Osteoblast (primary cell): ENCODE measurements at places on chromosomes 11 and 22.

GRCh38 chr11:75611823-75612222 lies 49.8 kb downstream of the SERPINH1 start:
- DNase-seq, result no peak

DNA sequence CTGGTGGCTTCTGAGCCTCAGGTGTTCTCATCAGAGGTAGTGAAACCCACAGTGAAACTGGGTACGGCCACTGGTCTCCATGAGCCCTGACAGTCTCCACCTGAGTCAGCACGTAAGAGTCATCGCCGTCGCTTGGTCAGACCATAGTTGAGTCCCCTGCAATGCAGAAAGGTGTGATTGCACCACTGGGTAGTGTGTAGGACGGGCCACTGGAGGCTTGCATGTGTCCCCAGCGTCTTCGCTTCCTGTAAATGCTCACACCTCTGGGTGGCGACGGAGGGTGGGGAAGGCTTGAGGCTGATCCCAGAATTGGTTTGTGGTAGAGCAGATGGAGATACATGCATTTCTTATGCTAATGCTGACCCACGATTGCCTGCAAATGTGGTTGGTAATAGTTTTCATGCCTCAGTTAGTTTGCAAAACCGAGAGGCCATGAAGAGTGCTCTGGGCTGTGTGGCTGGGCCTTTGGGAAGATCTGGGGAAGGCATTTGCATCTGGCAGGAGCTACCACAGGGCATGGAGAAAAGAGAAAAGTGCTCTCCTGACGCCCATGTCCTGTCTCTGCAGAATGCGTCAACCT lies 26.5 kb downstream of the CTTN start:
- DNase-seq, result peak; percentile 56

DNA sequence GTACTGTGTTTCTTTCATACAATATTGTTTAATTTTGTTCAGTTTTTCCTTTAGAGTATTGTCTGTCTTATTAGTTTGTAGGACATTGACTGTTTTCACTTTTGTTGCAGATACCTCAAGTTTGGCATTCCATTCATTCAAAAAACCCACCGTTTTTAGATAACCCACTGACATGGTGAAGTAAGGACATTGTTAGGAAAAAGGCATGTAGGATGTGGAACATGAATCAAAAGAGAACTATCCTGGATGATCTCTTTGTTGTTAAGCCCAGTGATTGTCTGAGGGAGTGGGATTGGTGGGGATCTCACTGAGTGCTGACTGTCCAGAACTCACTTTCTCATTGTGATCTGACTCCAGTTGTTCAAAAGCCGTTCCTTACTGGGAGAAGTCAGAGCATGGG lies 119.3 kb downstream of the TEAD1 start:
- no peak for DNase-seq

DNA sequence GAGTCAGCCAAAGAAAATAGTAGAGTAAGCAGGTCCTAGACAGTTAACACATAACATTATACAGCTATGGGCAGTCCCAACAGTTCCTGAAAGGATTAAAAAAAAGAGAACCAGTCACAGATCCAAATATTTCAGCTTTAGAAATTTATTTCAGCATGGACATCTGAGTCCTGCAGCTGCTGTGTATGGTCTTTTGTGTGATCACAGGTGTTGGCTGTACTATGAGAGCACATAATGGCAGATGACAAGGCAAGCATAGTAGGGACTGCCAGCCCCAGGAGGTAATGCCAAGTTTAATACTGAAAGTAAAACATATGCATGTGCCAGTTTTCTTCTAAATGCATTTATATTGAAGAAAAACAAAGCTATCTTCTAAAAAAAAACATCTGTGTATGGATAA lies 158.1 kb downstream of the GRIA4 start:
- DNase-seq, result no peak

- no peak for DNase-seq
These were observed 3.9 kb upstream of the NUP50 start for GRCh38 chr22:45159652-45160462.

DNA sequence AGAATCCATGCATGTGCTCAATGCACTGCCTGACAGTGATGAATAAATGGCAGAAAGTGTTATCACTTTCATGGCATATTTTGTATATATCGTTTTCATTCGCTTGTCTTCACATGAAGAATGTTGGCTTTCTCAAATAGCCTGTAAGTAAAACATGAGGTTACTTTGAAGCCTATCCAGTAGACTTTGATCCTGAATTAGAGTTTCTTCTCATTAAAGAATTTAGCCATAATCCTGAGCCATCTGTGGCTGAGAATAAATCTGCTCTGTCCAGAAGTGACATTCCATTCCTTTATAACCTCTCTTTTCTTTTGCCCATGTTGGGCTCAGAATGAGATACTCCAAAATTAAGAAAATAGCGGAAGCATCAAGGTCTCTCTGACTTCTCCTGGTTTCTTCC lies 1071.7 kb upstream of the TENM4 start:
- DNase-seq, result no peak

DNA sequence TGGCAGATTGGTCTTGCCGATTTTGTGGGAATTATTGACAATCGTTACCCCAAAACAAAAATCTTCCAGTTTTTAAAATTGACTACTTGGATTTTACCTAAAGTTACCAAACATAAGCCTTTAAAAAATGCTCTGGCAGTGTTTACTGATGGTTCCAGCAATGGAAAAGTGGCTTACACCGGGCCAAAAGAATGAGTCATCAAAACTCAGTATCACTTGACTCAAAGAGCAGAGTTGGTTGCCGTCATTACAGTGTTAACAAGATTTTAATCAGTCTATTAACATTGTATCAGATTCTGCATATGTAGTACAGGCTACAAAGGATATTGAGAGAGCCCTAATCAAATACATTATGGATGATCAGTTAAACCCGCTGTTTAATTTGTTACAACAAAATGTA lies 37.2 kb downstream of the IGLL1 start:
- DNase-seq, result peak; percentile 69

- DNase-seq, result no peak
These were observed 22.2 kb downstream of the TSPAN4 start for GRCh38 chr11:864898-865297.

GRCh38 chr11:12235947-12236743 lies 125.8 kb downstream of the MICAL2 start:
- no peak for DNase-seq

DNA sequence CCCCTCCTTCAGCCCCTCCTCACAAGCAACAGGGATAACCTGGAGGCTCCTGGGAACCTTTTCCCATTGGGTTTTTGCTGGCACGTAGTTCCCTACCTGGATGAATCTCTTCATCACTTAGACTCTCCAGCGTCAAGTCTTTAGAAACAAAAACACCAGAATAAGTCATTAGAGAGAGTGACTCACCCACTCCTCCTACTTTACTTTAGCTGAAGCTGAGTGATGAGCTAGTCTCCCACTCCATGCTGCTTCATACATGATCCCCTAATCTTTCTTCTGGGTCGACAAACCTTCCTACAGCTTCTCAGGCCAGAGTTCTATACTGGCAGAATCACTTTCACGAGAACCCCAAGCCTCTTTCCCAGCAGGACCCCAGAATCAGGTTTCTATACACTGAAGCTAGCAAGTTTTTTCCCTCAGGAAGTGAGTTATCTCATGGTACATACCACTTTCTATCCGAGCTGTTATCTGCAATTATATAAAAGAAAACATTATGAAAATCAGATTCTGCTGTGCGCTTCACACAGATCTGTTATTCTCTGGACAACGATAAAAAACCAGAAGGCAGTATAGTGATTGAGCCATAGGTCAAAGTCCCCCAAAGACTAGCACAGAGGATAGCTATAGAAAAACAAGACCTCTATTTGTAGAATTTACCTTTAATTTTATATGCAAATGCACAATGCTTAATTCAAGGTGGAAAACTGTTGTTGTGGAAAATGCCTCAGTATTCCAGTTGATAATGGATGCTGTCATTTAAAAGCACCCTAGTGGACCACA lies 18.7 kb downstream of the DRICH1 start:
- no peak for DNase-seq

- DNase-seq, result peak; percentile 88
These were observed 11.0 kb upstream of the SHANK2 start for GRCh38 chr11:71263386-71263785.

GRCh38 chr11:9136741-9137140 lies 45.3 kb upstream of the SCUBE2 start:
- DNase-seq, result no peak

- no peak for DNase-seq
These were observed 87.8 kb downstream of the ARHGAP42 start for GRCh38 chr11:100774859-100775258.

- DNase-seq, result no peak
These were observed 488.6 kb downstream of the METTL15 start for GRCh38 chr11:28596816-28597215.

GRCh38 chr11:126716456-126717083 lies 284.0 kb downstream of the KIRREL3 start:
- no peak for DNase-seq

- DNase-seq, result peak; percentile 85
These were observed 28.6 kb downstream of the LRP5 start for GRCh38 chr11:68340784-68341556.

DNA sequence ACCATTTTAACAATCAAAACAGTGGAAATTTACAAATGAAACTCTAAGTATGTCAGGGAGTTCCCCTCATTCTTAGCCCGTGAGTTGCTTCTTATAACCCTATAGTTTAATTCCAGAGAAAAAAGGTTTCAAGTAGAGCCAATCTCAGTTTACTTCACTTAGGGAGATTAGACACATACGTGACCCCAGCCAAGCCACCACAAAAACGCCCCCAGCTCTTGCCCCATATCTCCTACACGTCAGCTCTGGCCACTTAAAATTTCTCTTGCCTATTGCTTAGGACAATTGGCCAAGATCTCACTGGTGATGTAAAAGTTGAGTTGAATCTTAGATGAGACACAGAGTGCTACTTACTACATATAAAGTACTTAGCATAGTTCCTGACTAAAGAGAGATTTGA lies 166.4 kb downstream of the ETS1 start:
- peak; percentile 80 for DNase-seq

DNA sequence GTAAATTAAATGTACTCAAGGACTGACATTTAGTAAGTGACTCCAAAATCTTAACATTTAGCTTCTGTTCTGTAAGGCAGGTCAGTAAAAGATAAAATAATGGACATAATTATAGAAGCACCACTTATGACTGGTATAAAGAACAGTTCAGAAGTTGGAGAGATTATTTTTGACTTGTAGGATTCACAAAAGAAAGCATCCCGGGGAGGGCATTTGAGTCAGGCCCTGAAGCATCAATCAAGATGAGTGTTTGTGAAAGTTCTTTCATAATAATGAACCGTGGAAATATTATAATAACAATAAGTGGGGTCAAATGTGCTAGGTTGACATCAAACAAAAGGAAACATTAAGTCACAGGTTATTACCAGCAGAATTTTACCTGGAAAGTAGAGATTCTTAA lies 201.9 kb downstream of the DDX10 start:
- DNase-seq, result no peak

- peak; percentile 45 for DNase-seq
These were observed 7.3 kb upstream of the ADAMTS8 start for GRCh38 chr11:130435671-130436070.

- no peak for DNase-seq
These were observed 594.5 kb downstream of the NTM start for GRCh38 chr11:131964698-131965483.

DNA sequence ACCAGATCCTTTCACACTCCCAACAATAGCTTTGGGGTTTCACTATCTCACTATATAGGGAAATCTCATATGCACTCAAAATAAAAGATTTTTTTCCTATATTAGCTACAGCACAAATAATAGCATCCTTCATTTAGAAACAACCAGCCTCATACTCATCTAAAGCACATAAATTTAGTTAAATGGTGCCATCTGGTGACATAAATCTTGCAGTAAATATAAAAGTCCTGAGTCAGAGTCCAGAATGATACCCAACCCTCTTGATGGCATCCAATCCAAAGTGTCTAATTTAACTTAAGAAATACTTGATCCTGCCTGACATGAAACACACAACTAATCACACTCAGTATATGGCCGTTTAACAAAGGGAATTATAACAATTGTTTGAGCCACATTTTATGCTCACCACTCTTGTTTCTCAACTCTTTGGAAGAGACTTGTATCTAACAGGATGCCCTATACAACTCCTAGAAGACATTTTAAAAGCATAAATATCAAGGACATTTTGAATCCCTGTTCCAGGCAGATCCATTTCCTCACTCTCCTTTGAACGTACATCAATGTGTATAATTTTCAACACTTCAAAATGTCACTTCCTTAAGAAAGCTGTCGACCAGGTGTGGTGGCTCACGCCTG lies 36.2 kb downstream of the DLG2 start:
- DNase-seq, result peak; percentile 61
